ENCODE measurements at places on chromosomes 3 and 15.

DNA sequence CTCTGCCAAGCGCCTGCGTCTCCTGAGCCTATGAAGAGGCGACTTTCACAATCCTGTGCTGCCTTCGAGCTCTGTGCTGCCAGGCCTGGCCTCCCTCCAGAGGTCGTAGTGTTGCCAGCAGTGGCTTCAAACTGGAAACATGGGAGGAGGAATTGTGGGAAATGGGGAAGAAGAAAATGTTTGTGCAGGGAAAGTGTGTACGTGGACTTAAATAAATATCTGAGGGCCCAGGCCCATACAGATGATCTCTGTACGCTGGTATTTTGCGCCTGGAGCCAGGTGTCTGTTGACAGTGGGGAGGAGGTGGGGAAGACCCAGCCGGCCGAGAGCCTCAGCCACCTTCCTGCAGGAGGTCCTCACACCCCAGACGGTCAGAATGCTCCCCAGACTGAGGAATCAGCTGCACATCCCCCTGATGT is 44.6 kb downstream of the ZBTB38 start:
- DNase-seq = peak; percentile 44

DNA sequence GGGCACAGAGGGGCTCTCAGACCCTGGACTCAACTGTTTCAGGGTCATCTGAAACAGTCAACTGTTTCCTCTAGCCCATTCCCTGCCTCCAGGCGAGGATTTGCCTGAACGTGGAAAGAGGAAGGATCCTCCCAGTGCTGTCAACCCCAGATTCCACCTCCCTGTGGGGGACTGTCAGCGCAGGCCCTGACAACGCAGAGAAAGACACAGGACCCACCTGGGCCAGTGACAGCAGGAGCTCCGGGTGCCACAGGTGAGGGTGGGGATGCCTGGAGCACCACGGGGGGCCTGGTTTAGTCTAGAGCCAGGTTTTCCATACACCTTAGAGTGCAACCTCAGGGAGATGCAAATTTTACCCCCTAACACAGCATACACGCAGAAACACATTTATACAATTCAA is 19.5 kb upstream of the LAMP3 start:
- DNase-seq = peak; percentile 61

- no peak for DNase-seq
Observed at GRCh38 chr3:67090474-67090873, 92.4 kb downstream of the KBTBD8 start.

- DNase-seq = peak; percentile 56
Observed at GRCh38 chr3:24137958-24138875, 193.1 kb downstream of the NR1D2 start.

- DNase-seq = no peak
Observed at GRCh38 chr3:147414390-147415138, 5.4 kb downstream of the ZIC1 start.

- DNase-seq = no peak
Observed at GRCh38 chr3:129106320-129106719, 15.3 kb downstream of the RAB43 start.

- no peak for DNase-seq
Observed at GRCh38 chr3:123750659-123751420, 133.3 kb downstream of the MYLK start.

- DNase-seq = no peak
Observed at GRCh38 chr3:172577987-172578570, 54.8 kb upstream of the TNFSF10 start.

DNA sequence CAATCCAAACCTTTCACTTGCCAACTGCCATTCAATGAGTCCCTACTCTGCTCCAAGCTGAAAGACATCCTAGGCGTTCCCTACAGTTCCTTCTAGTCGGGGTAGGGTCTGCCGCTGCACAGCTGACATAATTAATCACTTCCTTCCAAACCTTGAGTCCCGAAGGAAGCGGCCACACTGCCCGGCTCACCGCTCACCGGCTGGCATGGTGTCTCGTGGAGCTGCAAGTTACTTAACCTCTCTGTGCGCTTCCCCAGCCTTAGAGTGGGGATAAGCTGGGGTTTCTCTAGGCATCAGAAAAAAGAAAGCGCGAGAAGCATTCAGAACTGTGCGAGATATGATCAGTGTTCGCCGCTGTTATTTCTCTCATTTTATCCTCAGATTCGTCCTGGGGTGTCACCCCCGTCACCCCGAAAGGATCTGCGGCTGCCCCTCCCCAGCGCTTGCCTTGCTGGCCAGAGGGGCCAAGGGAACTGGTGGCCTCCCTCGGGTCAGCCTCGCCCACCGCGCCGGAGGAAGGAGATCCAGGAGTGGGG is 748 bp downstream of the MRPS25 start:
- peak; percentile 3 for DNase-seq

GRCh38 chr3:20288050-20288449 is 102.0 kb upstream of the SGO1 start:
- DNase-seq = no peak

DNA sequence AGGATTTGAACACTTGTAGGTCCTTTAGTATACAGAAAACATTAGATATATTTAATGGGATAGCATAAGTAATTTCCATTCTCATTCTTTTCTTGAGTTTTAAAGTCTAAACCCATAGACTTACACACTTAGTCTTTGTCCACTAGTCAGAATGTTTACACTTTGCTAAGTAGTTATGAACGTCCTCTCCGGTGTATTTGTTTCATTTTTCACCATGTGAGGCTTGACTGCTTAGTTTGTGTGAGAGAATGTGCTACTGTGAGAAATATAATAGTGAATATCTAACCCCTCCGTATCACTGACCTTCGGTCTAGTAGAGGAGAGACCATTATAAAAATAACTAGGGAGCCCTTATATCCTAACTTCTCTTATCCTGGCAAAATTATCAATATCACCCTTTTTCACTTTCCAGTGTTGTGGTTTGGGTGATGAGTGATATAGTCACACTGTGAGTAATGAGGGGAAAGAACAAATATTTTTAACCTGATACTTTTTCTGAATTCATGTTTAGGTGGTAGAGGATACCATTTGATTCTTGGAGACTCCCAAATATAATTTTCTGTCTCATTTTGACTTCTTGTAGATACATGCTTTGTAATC is 122.4 kb downstream of the UBE2E2 start:
- no peak for DNase-seq

DNA sequence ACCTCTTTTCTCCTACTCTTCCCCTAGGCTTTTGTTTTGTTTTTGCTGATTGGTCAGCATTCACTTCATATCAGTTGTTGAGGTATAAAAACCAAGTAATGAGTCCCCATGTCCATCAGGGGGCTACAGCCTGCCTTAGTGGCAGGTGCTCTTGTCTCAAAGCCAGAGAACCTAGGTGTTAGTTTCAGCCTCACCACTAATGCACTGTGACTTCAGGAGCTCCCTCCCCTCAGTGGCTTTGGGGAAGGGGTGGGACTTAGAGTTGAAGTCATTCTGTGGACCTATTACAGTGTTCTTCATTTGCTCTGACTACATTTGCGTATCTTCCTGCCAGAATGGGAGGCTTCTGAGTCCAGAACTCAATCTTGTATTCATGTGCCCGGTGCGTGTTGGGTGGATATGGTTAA is 41.6 kb downstream of the NR2C2 start:
- no peak for DNase-seq

DNA sequence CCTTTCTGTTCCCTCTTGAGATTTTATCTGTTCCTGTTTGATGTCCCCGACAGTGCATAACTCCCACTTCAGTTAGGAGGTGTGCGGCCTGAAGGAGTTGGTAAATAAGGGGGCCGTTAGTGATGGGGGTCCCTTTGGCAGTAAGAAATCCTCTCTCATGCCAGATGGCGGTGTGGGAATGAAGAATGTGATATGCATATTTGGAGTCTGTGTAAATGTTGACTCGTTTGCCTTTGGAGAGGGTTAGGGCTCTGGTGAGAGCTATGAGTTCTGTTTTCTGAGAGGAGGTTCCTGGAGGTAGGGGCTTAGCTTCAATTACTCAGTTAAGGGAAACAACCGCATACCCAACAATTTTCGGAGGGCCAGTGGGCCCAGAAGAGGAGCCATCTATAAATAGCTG is 38.8 kb upstream of the RNF7 start:
- DNase-seq = no peak

DNA sequence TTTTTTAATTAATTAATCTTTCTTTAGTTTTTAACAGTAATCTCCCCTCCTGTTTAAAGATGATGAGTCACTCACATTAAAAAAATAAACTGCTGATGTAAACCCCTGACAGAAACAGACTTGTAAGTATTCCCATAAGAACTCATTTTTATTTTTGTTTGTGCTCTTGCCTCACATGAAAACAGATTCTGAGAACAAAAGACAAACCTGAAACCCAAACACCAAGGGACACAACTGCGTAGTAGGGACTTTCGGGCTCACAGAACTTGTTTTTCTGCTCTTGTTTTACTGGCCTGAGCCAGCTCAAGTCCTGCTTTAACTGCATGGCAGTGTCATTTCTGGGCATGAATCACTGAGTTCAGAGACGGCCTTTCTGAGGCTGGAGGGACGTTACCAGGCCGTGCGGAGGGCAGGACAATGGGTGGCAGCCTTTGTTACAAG is 600.8 kb downstream of the FOXP1 start:
- no peak for DNase-seq

- DNase-seq = peak; percentile 23
Observed at GRCh38 chr3:64954995-64955636, 267.3 kb upstream of the ADAMTS9 start.

- DNase-seq = no peak
Observed at GRCh38 chr3:77232557-77232956, 192.7 kb downstream of the ROBO2 start.

- DNase-seq = no peak
Observed at GRCh38 chr3:186520957-186521842, 23.0 kb downstream of the CRYGS start.

GRCh38 chr3:24432989-24433388 is 61.7 kb downstream of the THRB start:
- DNase-seq = no peak

- DNase-seq = no peak
Observed at GRCh38 chr15:41583795-41584194, 24.8 kb downstream of the TYRO3 start.

DNA sequence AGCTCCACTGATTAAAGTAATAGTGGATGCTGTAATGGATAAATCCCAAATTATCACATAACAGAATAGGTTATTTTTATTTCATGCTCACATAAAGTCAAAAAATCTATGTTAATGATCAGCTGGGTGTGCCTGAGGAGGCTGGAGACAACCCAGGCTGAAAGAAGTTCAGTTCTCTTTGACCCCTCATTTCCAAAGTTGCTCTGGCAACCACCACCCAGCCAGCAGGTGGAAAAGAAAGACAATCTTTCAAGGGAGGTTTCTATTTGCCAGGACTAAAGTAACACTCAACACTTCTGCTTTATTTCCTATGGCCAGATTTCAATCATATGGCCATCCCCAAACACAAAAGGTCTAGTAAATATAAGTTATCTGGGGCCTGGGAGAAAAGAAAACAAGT is 48.8 kb upstream of the ANKRD28 start:
- no peak for DNase-seq

Measured in NCI-H2081 (cell line).